Heart left ventricle (tissue), 16 donors: ENCODE measurements at places on chromosomes 12 and 14.
A peak's percentile ranks its signal among the peaks of the same experiment; 100 is the strongest.

- peak; percentile 88 for DNase-seq
These were observed at the start of gene ELK3 for GRCh38 chr12:96193725-96194575. Gene ELK3, plus strand, starts transcription at chr12:96194375.

- no peak for DNase-seq
These were observed 35.7 kb downstream of the CNTN1 start for GRCh38 chr12:40727774-40728483.

- DNase-seq: no peak
These were observed 200.2 kb downstream of the CHST11 start for GRCh38 chr12:104656921-104657320.

DNA sequence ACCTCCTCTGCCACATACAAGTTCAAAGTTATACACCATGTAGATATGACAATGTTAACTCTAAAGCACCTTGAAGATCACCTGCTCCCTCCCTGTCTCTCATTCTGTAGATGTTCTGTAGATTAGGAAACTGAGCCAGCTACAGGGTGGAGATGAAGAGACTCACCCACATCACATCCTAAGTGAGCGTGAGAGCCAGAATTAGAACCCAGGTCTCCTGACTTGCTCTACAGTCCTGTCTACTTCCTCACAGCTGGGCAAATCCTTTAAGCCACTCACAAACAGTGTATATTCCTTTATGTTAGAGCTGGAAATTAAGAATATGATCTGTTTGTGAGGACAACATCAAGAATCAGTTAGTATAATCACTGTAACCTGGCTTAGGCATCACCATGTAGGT is 1.8 kb downstream of the APPL2 start:
- DNase-seq: no peak

DNA sequence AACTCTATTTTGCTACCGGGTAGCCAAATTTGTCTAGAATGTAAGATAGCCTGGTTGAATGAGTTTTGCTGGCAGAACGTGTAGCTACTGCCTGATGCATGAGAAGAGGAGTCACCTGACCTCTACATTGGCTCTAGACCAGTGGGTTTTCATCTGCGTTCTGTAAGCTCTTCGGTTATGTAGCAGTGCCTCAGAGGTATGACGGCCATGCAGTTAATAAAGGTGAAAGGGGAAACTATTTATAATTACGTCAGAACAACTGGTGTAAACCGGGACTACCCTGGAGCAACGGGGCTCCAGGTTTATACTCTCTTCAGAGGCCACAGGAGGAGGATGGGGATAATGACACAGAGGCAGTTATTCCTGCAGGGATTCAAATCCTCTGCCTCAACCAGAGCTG is 173.4 kb upstream of the KITLG start:
- no peak for DNase-seq

GRCh38 chr14:65588426-65589140 is 176.1 kb downstream of the FUT8 start:
- DNase-seq: no peak

DNA sequence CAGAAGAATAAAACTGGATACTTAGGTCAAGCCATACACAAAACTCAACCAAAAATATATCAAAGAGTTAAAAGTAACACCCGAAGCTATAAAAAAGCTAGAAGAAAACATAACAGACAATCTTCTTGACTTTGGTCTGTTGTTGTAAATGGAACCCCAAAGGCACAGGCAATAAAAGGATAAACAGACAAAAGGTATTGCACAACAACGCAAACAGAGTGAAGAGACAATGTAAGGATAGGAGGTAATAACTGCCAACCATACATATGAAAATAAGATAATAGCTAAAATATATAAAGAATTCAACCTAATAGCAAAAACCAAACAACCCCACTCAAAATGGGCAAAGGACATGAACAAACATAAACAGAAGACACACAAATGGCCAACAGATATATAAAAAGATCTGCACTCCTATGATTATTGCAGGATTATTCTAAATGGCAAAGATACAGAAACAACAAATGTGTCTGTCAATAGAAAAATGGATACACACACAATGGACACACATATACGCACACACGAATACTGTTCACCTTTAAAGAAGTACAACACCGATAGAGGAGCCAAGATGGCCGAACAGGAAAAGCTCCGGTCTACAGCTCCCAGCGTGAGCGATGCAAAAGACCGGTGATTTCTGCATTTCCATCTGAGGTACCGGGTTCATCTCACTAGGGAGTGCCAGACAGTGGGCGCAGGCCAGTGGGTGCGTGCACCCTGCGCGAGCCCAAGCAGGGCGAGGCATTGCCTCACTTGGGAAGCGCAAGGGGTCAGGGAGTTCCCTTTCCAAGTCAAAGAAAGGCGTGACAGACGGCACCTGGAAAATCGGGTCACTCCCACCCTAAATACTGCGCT is 1137.1 kb downstream of the FSCB start:
- DNase-seq: no peak

- DNase-seq: no peak
These were observed 15.0 kb upstream of the NT5DC3 start for GRCh38 chr12:103855896-103856657.

DNA sequence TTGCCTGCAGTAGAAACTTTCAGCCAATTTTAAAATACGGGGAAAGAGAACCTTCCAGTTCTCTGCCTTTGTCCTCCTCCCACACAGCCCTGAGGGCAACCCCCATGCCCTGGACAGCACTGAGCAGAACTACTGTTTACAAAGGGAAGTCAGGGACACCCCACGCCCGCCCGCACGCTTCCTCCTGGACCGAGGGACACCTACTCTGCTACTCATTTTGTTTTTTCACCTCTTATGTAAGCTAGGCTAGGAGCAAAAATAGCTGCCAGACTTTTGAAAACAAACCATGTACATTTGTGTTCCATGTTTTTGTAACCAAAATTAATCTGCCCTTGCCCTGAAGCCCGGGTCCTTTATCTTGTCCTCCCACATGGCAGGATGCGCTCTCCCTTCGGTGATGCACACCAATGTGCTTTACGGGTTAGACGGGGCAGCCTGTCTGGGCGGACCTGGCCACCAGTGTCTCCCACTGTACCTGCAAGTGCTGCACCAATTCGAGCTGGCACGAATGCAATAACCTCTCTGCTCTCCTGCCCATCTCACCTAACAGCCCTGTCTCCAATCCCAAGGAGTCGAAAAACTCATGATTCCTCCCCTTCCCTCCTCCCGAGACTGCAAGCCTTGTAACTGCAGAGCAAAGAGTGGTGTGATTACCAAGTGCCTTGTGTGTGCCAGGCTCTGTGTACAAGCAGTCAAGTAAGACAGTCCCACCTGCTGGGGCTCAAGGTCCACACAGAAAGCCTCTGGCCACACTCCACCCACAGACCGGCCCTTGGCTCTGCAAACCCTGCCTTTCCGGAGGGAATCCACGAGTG is 85.2 kb downstream of the CCDC88C start:
- no peak for DNase-seq

GRCh38 chr14:89303456-89304435 is 113.3 kb downstream of the FOXN3 start:
- DNase-seq: peak; percentile 64

DNA sequence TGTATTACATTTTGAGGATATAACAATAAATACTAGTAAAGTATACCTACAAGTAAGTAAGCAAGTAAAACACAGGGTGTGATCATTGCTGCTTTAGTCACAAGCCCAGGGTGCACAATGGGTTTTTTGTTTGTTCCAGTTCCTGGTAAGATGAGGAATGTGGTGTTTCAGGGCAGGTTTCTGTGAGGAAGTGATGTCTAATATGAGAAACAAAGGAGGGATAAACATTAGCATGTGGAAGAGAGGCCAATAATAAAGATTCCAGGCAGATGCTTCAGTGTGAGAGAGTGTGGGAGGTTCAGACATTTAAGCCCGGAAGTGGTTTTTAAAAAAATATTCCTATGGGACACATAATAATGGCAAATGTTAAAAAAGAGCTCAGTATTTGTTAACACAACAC is 808.1 kb upstream of the USP15 start:
- no peak for DNase-seq

- DNase-seq: no peak
These were observed 59.2 kb downstream of the WASHC4 start for GRCh38 chr12:105166736-105167135.

- DNase-seq: no peak
These were observed 54.6 kb upstream of the DICER1 start for GRCh38 chr14:95211721-95212504.

- peak; percentile 32 for DNase-seq
These were observed 43.3 kb downstream of the GALNT9 start for GRCh38 chr12:132285991-132286681.

DNA sequence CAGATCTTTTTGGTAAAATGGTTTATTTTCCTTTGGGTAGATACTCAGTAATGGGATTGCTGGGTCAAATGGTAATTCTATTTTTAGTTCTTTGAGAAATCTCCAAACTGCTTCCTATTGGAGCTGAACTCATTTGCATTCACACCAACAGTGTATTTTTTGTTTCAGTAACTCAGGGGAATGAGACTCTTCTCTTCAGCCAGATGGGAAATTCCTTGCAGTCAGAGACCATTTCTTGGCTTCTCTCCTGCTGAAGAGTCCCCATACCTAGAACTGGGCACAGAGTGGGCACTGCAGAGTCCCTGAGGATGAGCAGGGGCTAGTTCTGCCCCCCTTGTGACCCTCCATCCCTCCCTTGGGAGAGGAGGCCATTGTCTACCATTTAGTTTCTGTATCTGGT is 10.8 kb downstream of the SDSL start:
- DNase-seq: no peak

DNA sequence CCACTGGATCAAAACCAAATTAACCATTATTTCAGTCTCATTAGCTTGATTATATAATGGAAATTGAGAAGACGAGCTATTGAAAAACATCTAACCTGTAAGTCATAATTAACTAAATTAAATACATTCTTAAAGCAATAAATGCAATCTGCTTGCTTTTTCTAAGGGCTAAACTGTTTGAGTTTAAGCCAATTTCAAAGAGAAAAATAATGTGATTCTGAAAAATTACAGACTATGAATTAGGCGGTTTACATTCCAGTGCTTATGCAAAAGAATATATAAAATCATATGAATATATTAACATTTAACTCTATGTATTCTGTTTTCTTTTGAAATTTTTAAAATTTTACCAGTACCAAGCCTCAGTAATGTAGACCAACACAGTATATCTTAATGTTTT is 1349.4 kb downstream of the FSCB start:
- no peak for DNase-seq

DNA sequence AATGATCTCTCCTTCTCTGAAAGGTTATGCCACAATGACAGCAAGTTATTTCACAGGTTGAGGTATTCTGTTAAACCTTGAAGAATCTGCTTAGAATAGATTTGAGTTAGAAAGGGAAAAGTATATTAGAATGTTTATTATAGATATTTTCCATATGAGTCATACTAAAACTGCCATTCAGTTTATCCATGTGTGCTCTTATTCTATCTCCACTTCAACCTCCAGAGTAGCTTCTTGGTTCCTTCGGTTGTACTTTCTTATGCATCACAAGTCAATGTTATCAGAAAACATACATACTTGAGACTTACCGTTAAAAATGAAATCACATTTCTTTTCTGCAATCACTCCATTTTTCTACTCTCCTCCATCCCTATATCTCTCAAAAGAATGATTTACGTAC is 197.7 kb downstream of the BCAT1 start:
- DNase-seq: no peak

GRCh38 chr14:67071506-67071905 is 117.7 kb upstream of the GARIN2 start:
- DNase-seq: no peak

- DNase-seq: no peak
These were observed 2.0 kb downstream of the ITPR2 start for GRCh38 chr12:26830783-26831551.

GRCh38 chr12:459430-460258 is at the start of gene B4GALNT3:
Gene B4GALNT3, plus strand, starts transcription at chr12:459939. Its CDS starts 438 bp downstream, at chr12:460377.
- DNase-seq: peak; percentile 65

GRCh38 chr12:20507056-20507455 is 138.7 kb downstream of the PDE3A start:
- no peak for DNase-seq

DNA sequence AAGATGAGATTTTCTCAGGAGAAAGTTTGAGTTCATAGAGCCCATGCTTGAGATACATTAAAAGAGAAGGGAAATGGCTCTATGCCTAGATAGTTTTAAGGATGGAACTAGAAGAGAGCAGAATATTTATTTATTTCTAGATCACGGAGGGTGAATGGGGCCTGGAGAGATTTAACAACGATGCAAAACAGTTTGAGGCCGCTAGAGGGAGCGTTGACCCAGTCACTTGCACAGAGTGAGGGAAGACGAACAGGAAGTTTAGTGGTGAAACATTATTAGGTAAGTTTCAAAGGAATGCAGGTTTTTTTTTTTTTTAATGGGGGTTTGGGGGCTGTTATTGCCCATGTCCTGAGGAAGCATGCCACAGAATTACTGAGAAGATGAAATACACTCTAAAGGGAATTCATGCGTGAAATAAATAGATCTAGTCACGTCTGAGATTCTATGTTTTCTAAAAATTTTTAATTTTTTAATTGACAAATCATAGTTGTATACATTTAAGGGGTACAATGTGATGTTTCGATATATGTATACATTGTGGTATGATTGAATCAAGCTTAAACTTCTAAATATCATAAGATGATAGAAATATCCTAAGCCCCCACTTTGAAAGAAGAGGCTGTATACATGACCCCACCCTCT is 14.8 kb upstream of the PPP1R1A start:
- peak; percentile 53 for DNase-seq

GRCh38 chr14:100857233-100857922 is 31.5 kb downstream of the MEG3 start:
- DNase-seq: no peak

DNA sequence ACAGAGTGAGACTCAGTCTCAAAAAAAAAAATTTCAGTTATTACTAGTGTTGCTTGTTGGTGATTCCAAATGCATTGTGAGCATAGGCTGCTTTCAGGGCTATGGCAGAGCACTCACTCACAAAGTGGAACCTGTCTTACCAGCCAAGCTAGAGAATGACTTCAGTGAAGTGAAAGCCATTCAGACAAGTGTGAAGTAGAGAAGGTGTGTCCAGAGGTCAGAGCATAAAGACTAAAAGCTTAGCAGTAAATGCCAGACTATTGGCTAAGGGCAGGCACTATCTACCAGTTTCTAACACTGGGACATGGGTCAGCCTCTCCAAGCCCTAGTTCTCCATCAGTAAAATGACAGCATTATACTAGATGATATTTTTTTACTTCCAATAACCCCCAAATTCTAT is 12.7 kb downstream of the PPP1R36 start:
- DNase-seq: no peak

GRCh38 chr12:62481843-62482540 is 15.4 kb downstream of the MON2 start:
- no peak for DNase-seq

GRCh38 chr12:128783129-128783574 is 40.6 kb downstream of the SLC15A4 start:
- no peak for DNase-seq

GRCh38 chr14:56244138-56244789 is 126.1 kb downstream of the PELI2 start:
- no peak for DNase-seq

GRCh38 chr12:71456990-71457389 is 17.4 kb downstream of the LGR5 start:
- no peak for DNase-seq
